CD8-positive, alpha-beta memory T cell (primary cell): ENCODE measurements at places on chromosomes 2 and 18. TPM values are rescaled to one million over a fixed set of nuclear protein-coding genes. Genes with fewer than 3 reads are reported as not detected.

DNA sequence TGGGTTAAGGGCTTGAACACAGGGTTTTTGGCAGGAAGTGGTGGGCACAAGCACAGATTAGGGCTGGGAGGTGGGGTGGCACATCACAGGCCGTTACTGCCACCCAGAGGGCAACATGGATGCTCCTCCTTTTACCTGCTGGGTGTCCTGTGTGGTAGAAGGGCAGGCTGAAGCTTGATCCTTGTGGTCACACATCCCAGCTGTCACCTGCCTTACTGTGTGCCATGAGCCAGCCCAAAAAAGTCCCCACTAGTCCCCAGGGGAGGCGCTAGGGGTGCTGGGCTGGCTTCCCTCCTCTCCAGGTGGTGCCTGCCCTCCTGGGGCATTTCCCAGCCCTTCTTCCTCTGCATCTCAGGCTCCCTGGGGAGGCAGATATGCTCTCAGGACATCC, 50.5 kb upstream of the ALPP start:
- DNase-seq: no peak

DNA sequence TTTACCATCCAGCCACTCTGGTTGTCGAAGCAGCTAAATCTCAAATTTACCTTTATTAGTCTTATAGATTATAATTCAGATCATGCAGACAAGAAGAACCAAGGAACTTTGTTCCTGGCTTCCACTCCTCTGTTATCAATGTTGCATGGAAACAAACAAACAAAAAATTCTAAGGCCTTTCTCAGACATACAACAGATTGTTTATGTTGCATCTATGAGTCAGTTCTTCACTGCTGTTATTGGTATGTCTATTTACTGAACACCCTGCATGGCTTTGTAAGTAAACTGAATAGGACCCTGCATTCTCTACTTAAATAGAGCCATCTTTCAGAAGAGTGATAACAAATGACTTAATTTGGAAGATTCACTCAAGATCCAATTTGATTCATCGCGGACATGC, 1.6 kb upstream of the ANKRD44 start:
- no peak for DNase-seq

DNA sequence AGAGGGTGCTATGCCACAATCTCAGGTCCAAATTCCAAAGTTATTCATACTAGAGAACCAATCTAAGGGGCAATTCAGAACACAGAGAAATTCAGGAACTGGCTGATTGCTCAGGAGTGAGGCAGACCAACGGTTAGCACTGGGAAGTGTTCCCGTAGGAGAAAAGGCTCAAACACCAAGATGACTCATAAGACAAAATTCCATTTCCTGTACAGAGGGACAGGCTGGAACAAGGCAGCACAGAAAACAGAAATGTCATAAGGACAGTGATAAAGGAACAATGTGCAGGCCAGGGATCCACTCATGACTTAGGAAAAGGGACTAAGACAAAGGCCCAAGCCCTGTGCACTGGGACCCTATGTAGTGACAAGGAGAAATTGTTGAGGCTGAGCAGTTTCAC, 54.2 kb downstream of the PDE1A start:
- DNase-seq: no peak

DNA sequence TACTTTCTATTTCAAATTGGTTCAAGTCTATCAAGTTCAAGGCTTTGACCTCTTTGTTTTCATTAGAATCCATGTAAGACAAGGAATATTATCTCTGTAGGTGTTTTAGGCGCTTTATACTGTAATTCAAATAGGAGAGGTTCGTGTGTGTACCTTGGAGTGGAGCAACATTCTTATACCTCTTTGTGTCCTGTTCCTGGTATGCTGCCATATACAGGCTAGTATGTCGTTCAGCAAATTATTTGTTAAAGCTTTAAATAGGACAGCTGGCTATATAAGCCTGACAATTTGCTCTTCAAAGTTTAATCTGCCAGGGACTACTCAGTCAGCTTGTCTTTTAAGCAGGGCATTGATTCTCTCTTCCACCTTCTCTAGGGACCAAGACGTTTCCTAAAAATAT, 31.1 kb upstream of the SPAG16 start:
- no peak for DNase-seq

Gene GLI2
- polyA plus RNA-seq: not detected

DNA sequence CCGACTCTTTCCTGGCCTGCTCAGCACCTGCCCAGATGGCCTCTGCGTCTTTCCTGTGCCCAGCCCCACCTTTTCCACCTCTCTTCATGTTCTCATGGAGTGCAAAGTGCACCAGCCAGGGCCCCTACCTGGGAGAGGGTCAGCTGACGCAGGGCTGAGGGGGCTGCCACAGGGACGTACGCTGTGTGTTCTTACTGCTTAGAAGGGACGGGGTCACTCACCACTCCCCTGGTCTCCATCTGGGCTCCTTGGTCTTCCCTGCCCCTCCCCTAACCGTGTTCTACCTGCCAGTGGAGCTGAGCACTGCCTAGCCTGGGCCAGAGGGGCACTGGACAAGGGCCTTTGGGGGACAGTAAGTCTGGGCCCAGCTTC, 8.6 kb downstream of the ERFE start:
- no peak for DNase-seq

GRCh38 chr18:73563345-73563744, 584.3 kb downstream of the FBXO15 start:
- DNase-seq: no peak

GRCh38 chr2:128309280-128310093, 9.2 kb downstream of the HS6ST1 start:
- DNase-seq: no peak

GRCh38 chr2:143545949-143546255, 416.7 kb downstream of the ARHGAP15 start:
- no peak for DNase-seq

DNA sequence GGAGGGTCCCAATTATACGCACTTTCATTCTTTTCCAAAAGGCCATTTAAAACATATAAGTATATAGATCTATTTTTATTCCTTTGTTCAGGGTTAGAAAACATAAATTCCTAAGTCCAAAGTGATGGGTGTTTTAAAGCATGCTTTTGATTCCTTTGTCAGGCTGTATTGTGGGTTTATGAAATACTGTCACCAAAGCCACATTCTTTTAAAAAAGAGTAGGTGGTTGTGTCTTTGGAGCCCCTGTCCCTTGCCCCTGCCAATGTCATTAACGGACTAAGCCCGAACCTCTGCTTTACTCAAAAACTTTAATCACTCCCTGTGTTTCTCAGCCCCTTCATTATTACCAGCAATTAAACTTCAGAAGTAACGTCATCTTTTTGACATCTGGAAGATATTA, 104.9 kb upstream of the APCDD1 start:
- no peak for DNase-seq

DNA sequence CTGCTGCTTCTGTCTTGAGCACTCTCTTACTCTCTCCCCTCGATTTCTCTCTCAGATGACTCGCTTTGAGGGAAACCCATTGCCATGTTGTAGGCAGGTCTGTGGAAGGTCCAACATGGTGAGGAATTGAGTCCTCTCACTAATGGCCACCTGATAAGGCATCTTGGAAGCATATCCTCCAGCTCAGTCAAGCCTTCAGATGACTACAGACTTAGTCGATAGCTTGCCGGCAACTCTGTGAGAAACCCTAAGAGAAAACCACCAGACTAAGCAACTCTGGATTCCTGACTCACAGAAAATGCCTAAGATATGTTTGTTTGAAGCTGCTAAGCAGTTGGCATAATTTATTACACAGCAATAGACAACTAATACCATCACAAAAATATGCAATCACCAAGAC, 51.2 kb downstream of the WDR75 start:
- DNase-seq: no peak

GRCh38 chr18:5370332-5370731, 74.8 kb upstream of the ZBTB14 start:
- no peak for DNase-seq

Gene LOXHD1
- polyA plus RNA-seq: not detected

DNA sequence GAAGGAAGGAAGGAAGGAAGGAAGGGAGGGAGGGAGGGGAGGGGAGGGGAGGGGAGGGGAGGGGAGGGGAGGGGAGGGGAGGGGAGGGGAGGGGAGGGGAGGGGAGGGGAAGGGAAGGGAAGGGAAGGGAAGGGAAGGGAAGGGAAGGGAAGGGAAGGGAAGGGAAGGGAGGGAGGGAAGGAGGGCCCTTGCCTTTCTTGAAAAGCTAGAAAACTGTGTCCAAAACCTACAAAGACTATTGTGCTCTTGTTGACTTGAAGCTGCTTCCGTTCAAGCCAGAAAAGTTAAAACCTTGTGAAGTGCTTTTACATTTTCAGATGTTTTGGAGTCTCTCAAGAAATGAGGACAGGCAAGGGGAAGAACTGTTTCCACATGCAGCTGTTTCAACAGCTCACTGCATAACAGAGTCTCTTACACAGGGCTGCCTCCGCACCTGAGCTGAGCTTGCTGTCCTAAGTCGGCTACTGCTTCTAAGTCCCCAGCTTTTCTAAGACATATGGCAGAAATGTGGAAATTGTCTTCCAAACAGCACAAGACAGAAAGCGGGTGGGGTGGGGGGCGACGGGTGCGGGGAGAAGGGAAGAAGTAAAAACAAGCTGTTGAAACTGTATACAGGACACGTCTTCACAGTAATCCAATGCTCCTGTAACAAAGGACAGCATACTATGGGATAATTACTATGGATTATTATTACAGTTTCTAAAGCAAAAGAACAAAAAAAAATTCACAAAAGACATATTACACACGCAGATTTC, 46.1 kb downstream of the BCL11A start:
- DNase-seq: no peak

DNA sequence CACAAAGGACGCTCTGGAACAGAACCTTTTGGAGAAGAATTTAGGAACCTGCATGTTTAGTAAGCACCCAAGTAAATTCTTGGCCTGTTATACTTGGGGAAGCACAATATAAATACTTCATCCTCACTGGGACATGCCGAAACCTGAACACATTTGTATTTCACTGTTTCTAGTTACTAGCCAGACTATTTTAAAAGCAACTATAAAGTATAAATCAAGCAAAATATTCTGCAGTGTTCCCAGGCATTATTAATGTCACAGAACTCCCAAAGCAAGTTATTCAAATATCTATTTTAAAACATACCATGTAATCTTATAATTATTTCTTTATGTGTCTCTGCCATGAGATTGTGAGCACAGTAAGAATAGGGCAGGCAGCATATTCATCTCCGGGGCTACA, 54.8 kb downstream of the CALCRL start:
- DNase-seq: no peak

DNA sequence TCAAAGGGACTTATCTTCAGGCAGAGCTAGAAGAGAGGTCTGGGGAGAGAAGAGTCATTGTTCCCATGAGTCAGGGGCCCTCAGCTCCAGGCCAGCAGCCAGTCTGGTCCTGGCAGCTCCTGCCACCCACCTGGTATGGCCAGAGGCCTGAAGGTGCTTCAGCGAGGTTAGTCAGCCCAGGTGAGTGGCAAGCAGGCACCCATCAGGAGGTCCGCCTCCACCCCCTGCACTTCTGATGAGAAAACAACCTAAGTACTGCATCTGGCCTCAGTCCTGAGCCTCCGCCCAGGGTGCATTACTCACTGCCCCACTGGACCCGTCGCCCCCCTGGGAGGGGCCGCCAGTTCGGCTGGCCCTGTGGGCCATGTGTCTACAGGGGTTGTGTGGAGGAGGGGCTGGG, 130.2 kb downstream of the INHBB start:
- DNase-seq: no peak

Gene TUBA3D
- 0.14 TPM for polyA plus RNA-seq

Gene SPATA3
- not detected for polyA plus RNA-seq

DNA sequence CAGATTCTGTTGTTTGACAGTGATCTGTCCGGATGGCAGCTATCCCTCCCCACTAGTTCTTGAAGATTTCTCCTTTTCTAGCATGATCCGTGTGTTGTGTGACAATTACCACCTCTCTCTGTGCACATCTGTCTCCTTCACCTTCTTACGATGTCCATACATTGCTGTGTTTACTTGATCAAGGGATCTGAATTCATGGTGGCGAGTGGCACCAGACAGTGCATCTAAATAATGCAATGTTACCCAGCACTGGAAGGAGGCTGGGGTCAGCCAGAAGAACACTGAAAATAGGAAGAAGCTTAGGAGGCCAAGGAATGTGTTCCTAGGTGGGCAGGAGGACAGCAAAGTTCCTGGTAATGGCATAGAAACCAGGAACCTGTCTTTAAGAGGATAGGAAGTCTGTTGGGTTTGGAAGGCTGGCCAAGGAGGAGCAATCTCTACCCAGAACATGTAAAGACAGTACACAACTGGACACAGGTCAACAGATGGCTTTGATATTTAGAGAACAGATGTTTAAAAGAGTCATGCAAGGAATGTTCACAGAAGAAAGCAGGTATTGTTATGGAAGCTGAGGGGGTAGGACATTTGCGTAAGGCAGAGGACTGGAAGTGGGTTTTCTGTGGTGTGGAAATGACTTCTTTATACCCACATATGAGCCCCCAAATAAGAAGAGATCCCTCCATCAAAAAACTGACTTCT, 126.4 kb downstream of the HRH4 start:
- DNase-seq: no peak

Gene DUSP19
- 0.76 TPM for polyA plus RNA-seq

Gene HJURP
- polyA plus RNA-seq: not detected

DNA sequence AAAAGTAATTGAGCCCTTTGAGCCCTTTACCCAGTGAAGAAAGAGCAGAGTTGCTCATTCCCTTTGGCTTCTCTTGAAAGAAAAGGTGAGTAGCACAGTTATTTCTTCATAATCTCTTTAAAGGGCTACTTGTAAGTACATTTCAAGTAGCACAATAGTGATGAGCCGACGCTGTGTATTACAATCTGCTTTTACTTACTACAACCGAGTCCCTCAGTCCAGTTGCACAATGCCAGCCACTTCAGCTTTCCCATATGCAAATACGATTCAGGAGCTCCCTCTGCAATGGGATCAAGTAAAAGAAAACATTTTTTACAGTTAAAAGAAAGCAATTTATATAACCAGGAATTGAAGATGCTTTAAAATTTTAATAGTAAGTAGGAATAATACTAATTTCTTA, 868.5 kb downstream of the RNF144A start:
- no peak for DNase-seq

Gene NCKAP5
- polyA plus RNA-seq: not detected

Gene ALPP
- polyA plus RNA-seq: not detected

GRCh38 chr2:168730344-168730743, 72.1 kb upstream of the NOSTRIN start:
- DNase-seq: no peak

Gene CHMP3
- polyA plus RNA-seq: 70.1 TPM

Gene VAMP8
- 355 TPM for polyA plus RNA-seq

GRCh38 chr2:20223407-20224163, 1.3 kb downstream of the SDC1 start:
- DNase-seq: no peak

- DNase-seq: no peak
These were observed 58.9 kb upstream of the RNU4ATAC start for GRCh38 chr2:121471532-121472469.

- DNase-seq: no peak
These were observed 427.0 kb upstream of the TNP1 start for GRCh38 chr2:217286833-217287232.

Gene SH3RF3
- 0.24 TPM for polyA plus RNA-seq
